ENCODE measurements at places on chromosomes 1 and 21.

DNA sequence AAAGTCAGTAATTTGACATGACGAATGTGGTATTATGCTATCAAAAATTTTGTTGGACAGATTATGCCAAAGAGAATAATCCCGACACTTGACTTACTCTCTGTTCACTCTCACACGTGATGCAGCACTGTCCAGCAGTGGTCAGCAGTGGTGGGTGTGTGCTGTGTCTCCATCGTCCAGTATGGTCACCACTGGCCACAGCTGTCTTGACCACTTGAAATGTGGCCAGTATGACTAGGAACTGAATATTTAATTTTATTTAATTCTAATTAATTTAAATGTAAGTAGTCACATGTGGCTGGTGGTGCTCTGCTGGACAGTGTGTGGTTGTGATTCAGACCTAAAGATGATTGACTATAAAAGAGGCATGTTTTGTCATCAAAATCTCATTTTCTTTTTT lies 24.0 kb downstream of the URB2 start:
- DNase-seq: no peak

- DNase-seq: no peak
Observed at GRCh38 chr1:20634594-20635084, 1.4 kb downstream of the PINK1 start.

GRCh38 chr1:52629325-52629643 lies 3.7 kb upstream of the SHISAL2A start:
- no peak for DNase-seq

- no peak for DNase-seq
Observed at GRCh38 chr1:151960780-151961513, 32.7 kb downstream of the S100A10 start.

DNA sequence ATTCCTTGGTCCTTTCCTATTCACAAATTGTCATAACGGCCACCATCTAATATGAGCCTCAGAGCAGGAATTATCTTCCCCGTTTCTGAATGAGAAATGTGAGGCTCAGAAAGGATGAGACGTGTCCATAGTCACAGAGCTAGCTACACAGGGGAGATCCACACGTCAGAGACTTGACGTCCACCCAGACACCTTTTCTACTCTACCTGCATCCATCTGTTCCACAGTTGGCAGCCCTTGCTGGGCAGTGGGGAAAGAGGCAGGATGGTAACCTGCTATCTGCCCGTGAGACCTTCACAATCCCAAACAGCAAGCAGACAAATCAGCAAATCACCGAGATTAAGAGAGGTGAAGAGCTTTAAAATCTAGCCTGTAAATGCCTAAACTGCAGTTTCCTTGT lies 8.4 kb downstream of the RIMS3 start:
- DNase-seq: no peak

DNA sequence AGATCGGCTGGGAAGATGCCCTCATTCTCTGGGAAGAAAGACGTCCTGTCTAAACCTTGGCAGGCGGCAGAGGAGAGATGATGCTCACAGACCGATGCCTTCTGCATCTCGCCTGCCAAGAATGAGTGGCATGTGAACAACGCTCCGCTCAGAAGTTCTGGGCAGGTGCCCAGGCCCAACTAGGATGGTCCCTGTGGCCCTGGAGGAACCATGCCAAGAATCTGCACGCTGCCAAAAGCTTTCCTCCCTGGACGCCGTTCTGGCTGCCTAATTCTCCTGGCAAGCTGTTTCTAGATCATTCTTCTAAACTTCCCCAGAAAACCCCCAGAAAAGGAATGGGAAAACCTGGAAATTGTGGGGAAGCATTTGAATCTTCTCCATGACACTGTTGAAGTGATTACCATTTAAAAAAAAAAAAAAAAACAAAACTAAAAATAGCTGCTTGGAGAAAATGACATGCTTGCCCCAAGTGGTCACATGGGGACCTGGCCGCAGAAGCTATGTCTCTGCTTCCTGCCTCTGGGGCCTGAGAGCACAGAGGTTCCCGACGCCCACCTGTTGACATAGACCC lies 440.9 kb downstream of the PRDM2 start:
- no peak for DNase-seq

DNA sequence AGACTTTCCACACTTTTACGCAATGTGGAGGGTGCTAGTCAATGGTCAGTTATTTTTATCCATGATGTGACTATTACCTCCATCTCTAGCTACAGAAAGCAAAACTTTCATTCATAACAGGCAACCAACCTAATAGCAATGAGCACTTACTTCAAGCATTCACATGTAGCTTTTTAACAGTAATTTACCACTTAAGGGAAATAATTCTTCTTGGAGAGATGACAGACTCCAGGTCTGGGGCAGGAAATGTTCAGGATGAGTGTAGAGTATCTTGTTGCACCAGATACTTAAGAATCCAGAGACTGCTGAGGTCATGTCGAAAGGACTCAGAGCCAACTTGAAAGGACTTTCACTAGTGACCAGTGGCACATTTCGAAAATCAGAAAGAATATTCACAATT lies 347.6 kb downstream of the CHRM3 start:
- no peak for DNase-seq

- no peak for DNase-seq
Observed at GRCh38 chr1:230248889-230249270, 177.3 kb downstream of the PGBD5 start.

DNA sequence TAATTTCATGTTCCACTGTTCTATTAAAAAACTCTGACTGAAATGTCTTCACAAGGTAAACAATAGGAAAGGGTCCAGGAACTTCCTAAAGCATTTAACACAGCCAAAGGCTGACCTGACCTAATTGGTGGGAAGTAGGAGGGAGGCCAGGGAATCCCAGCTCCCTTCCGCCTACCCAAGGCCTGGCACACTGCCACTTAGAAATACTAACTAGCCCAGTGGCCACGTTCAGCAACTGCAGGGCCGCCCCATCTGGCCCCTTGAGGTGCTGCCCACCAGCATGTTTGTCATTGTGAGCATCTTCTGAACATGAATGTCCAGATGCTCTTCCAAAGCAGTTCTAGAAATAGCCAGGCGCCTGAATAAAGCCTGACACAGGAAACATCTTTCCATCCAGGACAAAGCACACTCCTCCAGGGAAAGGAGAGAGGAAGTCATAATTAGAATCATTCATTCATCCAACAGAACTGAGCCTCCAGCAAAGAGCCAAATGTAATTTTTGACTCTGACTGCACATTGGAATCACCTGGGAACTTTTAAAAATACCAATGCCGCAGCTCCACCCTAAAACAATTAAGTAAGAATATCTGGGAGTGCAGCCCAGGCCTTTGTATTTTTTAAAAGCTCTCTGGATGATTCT lies 44.6 kb upstream of the BCL9 start:
- DNase-seq: no peak

GRCh38 chr1:36692465-36693160 lies 209.9 kb upstream of the CSF3R start:
- no peak for DNase-seq

GRCh38 chr1:10965546-10966226 lies 46.8 kb upstream of the TARDBP start:
- no peak for DNase-seq

GRCh38 chr1:214453109-214453722 lies 98.2 kb downstream of the PTPN14 start:
- no peak for DNase-seq

- no peak for DNase-seq
Observed at GRCh38 chr1:109151146-109151990, 37.5 kb downstream of the ELAPOR1 start.

- DNase-seq: no peak
Observed at GRCh38 chr1:25744140-25744581, 55.8 kb upstream of the SELENON start.

DNA sequence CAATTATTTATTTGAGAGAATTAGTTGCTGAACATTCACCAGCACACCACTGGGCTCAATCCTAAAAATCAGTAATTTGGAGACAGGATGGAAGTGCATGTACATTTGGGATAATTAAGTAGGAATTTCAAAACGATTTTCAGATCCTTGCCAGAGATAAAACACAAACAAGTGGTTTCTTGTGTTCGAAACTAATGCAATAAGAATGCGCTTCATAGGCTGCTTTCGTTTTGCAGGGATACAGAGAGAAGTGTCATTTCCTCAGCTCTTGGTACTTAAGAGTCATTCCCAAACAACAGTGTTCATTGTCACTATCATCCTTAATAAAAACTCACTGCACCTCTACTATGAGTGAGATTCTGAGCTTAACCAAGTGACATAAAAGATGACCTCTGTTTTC lies 20.6 kb upstream of the USP24 start:
- no peak for DNase-seq

GRCh38 chr1:48164571-48164970 lies 57.9 kb upstream of the SLC5A9 start:
- DNase-seq: no peak

DNA sequence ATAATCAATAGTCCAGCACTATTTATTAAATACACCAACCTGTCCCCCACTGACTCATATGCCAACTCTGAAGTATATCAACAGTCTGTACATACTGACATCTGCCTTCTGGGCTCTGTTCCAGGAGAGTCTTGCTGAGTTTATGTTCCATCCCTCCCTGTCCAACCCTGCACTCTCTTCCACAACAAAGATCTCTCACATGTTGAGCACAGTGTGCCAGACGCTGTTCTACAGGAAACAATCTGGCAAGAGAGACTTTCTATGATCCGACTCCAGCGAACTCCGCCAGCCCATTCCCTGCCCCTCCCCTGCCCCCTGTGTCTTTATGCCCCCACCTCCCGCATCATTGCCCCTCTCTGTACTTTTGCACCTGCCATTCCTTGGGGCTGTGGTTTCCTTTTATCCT lies 3.4 kb downstream of the LACTBL1 start:
- no peak for DNase-seq

DNA sequence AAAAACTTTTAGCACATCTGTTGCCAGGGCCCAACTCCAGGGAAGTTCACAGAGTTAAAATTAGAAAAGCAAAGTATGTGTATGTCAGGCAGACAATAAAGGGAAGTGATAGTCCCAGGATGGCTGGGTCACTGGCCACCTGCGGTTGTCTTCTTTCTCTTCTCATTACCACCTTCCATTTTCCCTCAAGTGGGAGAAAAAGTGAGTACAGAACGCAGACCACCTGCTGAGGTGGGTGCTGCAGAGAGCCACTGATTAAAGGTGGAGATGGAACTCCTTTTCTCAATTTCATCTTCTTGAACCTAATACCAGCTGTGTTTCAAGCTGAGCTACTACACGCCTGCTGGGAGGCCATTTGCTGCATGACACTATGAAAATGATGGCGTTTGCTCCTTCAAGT lies 88.8 kb upstream of the PDE4B start:
- DNase-seq: no peak

- no peak for DNase-seq
Observed at GRCh38 chr1:76632136-76632535, 235.1 kb upstream of the ST6GALNAC5 start.

- DNase-seq: no peak
Observed at GRCh38 chr21:25385911-25386474, 221.3 kb downstream of the MRPL39 start.

DNA sequence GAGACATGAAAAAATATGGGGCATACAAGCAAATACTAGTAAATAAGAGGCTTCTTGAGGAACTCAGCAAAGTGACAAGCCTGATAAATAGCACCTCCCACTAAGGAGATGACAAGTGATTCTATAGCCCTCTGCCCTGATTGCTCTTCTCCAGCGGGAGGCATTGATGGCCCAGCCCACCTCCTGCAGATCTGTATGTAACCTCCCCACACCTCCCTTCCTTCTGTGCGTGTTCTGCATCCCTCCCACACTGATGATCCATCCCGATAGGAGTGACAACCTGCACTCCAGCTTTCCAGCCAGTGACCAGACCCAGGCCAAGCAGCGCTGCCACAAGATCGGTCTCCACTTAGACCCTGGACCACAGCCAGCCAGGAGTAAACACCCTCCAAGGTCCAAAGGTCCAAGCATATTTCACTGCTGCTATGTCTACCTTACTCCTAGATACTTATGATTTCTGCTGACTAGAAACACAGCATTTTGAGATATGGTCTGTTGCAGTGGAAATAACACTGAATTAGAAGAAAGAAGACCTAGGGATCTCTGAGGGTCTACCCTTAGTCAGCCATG lies 176.1 kb downstream of the BRINP2 start:
- DNase-seq: no peak

GRCh38 chr1:178388418-178389145 lies 108.2 kb downstream of the CLEC20A start:
- DNase-seq: no peak

GRCh38 chr1:201636510-201636971 lies 97.6 kb downstream of the NAV1 start:
- DNase-seq: no peak

DNA sequence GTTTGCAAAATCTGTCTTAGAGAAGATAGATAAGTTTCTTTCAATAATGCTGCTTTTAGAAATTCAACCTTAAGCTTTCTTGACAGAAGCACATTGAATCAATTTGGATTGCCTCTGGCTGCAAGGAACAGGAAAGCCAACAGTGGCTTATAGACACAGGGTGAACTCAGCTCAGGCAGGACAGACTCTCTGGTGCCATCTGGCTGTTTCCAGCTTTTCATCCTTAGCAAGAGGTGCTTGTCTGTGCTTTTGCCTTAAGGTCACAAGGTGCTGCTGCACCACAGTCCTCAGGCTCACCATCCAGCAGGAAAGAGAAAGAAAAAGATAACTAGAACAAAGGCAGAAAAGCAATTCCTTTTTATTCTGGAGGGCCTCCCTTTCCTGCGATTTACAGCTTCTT lies 93.7 kb upstream of the ETS2 start:
- DNase-seq: no peak

DNA sequence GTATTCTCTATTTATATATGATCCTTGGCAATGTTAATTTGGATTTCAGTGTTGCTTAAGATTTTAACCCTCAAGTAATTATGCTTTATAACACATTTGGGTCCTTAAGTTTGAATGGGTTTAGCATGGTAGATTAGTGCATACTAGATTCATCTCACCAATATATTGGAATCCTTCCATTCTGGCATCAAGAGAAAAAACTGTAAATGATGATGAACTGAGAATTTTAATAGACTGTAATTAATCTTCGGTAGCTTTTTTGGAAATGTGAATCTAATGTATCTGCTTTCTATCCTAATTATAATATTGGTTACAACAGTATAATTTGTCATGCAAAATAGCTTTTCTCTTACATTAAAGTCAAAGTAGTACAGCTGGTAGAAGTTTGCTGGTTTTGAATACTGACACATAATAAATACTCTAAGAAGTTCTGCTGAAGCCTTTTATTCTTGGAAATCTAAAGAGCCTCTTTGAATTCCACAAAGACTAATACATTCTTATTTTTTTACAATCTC lies 279.8 kb downstream of the AMY1C start:
- no peak for DNase-seq

GRCh38 chr1:9145021-9145668 lies 16.2 kb upstream of the GPR157 start:
- no peak for DNase-seq

GRCh38 chr21:29164323-29164942 lies 34.0 kb downstream of the MAP3K7CL start:
- DNase-seq: no peak

DNA sequence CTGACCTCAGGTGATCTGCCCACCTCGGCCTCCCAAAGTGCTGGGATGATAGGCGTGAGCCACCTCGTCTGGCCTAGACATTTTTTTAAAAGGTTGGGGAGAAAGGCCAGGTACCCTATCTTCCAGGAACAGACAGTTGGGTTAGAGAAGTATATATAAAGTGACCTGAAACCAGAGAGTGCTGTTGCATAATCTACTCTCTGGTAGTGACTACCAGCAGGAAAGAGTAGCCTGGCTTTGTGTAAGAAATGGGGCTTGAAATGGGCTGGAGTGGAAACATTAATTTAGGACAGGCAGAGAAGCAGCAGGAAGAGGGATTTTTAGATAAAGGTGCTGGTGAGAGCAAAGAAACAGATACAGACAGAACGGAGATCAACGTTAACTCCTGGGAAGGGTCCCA lies 125.8 kb upstream of the HOOK1 start:
- no peak for DNase-seq

All from activated CD8-positive, alpha-beta memory T cell treated with anti-CD3 and anti-CD28 coated beads, Interleukin-2, amount 50 U/mL, for 48 hours (primary cell).